ENCODE measurements at places on chromosomes 11 and 22. TPM values are rescaled to one million over a fixed set of nuclear protein-coding genes. Genes with fewer than 3 reads are reported as not detected.

- DNase-seq, result no peak
These were observed 13.6 kb downstream of the SLC22A12 start for GRCh38 chr11:64604458-64605243.

GRCh38 chr22:46984751-46985506, 222.5 kb downstream of the TBC1D22A start:
- DNase-seq, result no peak

DNA sequence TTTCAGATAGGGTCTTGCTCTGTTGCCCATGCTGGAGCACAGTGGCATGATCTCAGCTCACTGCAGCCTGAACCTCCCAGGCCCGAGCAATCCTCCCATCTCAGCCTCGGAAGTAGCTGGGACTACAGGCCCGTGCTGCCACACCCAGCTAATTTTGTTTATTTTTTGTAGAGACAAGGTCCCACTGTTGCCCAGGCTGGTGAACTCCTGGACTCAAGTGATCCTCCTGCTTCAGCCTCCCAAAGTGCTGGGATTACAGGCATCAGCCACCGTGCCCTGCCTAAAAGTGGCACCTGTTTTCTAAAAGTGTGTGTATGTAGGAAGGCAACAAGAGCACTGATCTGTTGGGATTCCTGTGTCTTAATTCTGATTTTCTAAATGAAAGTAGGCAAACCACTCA, 20.2 kb downstream of the PACS1 start:
- no peak for DNase-seq

DNA sequence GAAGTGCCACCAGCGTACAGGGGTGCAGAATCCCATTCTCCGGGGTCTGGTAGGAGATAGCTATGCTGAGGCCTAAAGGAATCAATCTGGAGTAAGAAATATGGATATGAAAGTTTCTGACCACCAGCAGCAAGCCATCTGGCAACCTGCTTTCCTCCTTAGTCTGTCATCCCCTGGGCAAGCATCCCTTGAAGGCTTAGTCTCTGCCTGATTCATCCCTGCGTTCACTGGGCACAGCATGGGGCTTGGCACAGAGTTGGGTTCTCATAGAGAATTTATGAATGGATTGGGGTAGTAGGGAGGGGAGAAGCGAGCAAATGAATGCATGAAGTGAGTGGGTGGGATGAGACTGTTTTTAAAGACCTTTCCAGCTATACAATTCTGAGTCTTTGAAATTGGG, 85.8 kb upstream of the NARS2 start:
- DNase-seq, result no peak

Gene INS
- total RNA-seq, result not detected
